ENCODE measurements at places on chromosomes 5 and 9.

DNA sequence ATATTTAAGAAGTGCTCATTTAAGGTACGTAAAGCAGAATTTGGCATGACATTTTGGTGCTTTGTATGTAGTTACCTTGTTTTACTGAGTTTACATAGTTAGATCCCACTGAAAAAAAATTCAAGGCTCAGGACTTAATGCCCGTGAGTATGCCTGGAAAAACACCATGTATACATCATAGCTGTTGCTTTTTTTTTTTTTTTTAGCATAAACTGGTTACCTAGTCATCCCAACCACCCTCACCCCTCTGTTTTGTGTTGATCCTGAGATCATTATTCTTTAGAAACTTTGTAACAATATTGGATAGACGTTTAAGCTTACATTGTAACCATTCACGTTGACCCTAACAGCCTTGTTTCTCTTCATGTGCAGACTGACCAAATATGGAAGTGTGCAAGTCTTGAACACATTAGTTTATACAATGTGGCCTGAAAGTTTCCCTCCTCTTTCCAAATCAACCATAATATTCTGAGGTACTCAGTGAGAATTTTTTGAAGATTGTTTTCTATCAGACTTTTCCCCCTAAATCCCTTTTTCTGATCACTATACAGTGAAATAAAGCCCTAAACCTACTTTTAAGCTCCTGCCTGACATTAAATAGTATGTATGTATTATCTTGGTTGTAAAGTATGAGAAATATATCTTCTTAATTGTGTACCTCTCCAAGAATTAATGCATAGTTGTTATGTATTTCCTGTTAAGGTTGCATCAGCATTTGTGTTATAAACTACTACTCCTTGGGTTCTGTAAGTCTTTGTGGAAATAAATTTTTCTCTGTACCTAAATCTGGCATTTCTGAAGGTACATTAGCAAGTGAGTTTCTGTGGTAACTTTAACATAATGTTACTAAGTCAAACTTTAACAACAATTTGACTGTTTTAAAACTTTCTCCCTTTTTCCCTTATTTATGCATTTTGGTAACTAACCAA, 4.4 kb downstream of the RABGAP1 start:
- DNase-seq = no peak

GRCh38 chr5:6659941-6660684, 26.9 kb downstream of the SRD5A1 start:
- no peak for DNase-seq

DNA sequence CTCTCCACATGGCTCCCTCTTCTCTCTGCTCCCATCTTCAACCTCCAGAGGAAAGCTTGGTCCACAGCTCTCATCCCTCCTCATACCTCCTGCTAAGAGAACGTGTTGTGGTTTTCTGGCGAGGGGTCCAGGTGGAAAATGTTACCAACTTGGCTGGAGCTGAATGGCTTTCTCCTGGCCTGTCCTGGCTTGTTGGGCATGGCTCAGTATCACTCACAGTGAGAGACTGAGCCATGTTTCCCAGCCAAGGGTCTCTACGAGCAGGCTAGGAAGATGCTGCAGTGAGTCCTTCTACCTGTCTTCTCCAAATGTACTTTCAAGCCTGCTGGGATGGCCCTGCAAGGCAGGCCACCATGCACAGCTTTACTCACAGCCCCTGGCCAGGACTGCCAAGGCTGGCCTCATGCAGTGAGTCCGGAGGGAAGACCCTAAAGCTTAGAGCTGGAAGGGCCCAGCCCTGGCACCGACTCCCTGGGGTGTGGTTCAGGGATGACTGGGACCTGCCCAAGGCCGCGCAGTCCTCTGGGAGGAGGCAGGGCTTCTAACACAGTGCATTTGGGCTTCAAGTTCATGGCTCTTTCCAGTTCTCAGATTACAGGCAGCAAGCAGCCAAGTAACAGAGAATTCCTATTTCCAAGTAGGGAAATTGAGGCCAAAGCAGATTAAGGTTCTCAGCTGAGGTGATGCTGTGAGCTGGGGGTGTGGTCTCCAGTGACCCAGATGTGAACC, 59.5 kb downstream of the COL27A1 start:
- no peak for DNase-seq

GRCh38 chr5:137825165-137825564, 42.5 kb upstream of the MYOT start:
- no peak for DNase-seq

DNA sequence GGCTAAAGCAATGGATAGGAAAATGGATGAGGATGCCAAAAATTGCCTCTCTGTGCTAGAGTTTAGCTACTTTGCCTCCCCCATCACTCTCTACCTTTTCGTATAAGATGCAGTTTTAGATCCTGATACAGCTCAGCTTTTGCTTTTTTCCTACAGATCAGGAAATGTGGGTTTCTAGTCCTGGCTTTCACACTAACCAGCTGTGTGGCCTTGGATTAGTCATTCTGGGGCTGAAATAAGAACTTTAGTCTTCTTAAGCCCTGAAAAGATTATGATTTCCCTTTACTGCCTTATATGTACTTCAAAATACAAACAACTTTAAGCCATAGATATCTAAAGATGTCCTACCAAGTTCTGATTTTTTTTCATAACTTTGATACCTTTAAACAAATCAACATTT, 116.4 kb downstream of the BAAT start:
- no peak for DNase-seq

GRCh38 chr5:149371296-149371962, 7.7 kb downstream of the IL17B start:
- peak; percentile 65 for DNase-seq

DNA sequence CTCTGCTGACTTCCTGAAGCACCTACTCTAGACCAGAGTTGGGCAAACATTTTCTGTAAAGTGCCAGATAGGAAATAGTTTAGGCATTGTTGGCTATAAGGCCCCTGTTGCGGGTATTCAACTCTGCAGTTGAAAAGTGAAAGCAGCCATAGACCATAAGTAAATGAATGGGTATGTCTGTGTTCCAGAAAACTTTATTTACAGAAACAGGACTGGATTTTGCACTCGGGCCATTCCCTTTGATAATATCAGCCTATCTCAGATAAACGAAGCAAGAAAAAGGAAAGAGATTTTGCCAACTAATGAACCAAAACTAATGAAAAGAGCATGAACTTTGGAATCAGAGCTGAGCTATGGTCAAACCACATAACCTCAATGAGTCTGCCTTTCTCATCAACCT, 184.4 kb downstream of the SAXO1 start:
- DNase-seq = no peak

DNA sequence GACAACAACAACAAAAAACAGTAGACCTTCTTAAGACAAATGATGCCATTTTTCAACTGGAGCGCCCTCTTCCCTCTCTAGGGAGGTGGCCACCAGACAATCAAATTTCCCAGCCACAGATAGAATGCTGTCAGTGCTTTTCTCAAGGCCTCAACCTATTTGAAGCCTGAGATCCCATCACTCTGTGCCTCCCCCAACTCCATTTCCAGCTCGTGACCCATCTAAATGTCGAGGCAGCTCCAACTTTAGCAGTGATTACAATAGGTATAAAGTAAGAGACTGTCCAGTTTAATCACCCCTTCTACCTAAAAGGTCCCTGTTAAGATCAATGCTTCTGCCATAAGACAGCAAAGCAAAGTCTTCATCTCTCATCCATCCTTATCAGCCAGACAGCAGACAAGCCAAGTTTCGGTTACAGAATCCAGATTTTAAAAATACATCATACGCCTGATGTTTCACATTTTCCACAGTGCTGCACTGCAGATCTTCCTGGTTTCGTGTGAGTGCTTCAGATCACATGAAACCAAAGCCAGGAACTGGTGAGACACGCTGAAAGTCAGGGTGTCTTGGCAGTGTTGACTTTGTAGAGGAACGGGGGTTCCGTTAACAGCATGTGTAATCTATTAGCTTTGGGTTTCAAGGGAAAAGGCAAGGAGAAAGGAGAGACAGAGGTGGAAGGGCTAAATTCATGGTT, 447.8 kb downstream of the ENC1 start:
- peak; percentile 30 for DNase-seq

GRCh38 chr9:83538890-83539238, 663 bp upstream of the FRMD3 start:
- no peak for DNase-seq

DNA sequence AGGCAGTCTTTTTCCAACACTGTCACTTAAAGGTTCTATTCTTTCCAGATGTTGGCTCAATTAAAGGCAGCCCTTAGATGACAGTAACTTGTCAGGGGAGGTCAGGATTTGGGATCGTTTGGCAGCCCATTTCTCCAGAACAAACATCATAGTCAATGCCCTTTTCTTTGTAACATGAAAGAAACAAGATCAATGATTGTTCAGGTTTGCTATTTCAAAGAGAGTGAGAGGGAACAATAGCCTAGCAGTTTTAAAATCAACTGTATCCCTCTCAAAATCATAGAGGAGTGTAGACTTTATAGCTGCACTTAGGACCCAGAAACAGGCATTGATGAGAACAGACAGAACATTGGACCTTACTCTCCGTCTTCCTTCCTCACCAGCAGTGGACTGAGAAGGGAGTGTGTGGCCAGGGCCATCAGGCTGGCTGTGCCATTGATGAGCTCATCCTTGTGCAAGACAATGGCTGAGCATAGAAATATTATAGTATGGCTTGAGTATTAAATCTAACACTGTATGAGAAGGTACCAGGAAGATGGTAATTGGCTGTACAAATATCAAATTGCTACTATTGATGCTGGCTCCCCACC, 130.0 kb downstream of the PIP5K1B start:
- no peak for DNase-seq

DNA sequence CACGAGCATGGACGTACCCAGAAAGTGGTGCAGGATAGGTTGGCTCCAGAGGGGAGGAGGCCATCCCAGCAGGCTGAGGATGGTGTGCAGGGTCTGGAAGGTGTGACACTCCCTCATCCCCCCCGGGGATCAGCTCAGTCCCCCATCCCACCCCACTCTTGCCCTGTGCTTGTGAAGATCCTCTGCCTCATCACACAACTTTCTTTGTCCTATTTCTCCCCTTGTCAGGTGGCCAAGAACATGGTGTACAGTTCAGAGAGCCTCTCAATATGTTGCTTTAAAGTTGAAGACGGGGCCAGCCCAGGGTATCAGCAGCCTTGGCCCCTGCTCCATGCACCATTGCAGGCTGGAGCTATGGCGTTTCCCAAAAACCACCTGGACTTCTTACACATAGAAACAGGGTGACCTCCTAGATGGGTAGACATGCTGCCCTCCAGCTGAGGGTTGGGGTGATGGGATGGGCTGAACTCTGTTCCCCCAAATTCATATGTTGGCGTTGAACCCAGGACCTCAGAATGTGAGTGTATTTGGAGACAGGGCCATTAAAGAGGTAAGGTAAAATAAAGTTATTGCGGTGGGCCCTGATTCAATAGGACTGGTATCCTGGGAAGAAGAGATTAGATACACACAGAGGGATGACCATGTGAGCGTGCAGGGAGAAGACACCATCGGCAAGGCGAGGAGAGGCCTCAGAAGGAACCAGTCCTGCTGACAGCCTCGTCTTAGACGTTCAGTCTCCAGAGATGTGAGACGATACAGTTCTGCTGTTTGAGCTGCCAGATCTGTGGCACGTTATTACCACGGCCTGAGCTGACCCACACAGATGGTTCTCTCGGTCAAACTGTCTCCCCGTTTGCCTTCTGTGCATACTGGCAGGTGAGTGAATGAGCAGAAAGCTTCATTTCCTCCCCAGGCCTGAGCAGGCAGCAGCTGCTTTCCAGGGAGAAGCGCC, 272.5 kb downstream of the GADD45G start:
- no peak for DNase-seq

DNA sequence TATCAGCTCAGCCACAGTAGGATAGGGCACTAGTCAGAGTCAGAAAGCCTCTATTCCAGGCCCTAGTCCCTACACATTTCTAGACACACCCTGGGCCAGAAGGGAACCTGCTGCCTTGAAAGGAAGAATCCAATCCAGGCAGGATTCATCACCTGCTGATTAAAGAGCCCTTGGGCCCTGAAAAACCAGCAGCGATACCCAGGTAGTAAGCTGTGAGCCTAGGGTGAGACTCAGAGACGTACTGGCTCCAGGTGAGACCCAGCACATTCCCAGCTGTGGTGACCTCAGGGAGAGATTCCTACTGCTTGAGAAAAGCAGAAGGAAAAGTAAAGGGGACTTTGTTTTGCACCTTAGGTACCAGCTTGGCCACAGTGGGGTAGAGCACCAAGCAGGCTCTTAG, 4.7 kb downstream of the CCIN start:
- no peak for DNase-seq

DNA sequence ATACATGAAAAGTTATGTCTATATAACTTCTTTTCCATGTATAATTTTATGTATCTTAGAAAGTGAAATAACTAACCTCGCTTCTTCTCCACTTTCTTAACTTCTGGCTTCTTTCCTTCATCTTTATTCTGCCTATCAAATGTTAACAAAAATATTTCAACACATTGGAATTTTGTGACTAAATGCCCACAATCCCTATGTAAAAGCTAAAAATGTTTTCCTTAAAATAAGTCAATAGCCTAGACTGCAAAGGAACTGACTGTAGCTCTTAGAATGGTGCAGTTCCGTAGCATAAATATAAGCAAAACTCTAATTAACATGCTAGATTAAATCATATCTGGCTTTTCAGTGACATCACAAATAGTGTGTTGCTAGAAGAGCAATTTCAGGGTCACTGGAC, 40.9 kb downstream of the PSIP1 start:
- DNase-seq = peak; percentile 1

DNA sequence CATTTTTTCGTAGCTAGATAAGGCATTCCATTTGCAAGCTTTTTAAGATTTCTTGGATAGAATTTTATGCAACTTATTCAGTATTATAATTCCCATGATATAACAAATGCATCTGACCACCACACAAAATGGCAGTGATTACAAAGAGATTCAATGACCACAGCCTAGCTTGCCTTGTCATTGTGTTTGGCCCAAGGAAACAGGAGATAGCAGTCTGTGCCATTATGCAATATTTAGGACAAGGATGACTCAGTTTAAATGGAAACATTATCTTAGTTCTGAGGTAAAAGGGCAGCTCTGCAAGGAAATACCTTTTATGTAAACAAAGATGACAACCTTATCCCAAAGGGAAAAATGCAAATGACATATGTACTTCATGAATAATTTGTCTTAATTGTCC, 89.8 kb downstream of the NUDT12 start:
- peak; percentile 83 for DNase-seq

GRCh38 chr5:108625654-108626053, 122.0 kb upstream of the FER start:
- DNase-seq = no peak

DNA sequence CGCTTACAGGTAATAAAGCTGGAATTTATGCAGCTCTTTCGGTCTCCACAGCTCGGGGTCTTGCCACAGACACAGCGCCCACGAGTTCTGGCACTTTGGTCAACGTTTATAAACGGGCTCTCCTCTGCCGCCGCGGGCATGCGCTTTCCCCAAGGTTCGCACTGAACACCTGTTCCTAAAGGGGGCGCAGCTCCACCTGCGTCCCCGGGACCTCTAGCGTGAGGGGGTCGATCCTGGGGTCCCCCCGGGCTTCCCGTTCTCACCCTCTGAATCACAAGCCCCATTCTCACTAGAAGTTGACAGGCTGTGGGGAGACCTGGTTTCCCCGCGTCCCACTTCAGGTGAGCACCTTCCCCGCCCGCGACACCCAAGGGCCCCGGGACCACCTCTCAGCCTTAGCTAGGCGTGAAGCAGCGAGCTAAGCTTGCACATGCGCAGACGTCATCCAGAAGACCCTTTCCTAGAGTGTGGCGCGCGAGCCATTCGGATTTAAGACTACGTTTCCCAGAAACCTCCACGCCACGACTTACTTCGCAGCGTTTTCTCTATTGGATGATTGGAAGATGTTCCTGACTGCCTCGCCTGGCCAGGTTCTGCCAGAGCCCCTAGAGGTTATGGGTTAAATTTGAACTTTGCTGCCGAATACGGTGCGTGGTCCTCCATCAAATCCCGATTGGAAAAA, 21.3 kb upstream of the ZNF782 start:
- DNase-seq = peak; percentile 88

Data from fibroblast of pulmonary artery (primary cell).